ENCODE measurements at places on chromosomes 7 and 10.

DNA sequence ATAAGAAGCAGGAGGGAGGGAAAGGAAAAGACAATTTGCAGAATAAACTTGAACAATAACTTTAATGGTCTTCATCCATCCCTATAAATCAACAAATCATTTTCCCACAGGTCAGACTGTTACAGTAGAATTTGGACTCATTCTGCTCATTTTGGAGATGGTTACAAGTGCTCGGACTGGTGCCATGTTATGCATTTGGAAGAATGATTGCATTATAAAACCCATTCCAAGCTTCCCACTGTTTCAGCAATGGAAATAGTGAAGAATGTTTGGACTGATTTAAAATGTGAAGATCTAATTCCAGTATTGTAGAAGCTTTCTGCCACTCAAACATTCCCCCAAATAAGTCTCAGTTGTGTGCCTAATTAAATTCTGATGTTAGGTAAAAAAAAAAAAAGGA lies 99.7 kb upstream of the ZEB1 start:
- DNase-seq = no peak

DNA sequence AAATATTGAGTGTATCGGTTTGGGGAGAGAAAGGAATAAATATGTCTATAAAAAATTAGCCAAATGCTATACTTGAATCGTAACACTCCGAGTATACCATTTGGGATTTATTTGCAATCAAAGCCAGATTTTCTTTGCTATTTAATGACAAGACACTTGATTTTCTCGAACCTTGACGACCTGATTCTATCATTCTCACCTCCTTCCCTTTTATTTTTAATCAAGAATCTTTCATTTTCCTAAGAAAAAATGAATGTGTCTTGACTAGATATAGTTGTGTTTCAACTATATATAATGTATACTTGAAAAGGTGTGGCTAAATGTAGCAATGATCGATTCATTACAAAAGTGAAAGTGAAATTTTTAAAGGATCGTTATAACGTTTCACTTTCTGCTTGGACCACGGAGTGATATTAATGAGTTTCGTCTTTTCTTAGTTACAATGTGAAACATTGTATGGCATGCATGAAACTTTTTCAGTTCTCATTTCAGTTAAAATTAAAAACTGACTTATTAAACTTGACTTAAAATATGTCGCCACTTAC lies 562 bp downstream of the NUB1 start:
- DNase-seq = no peak

- no peak for DNase-seq
Observed at GRCh38 chr10:73992899-73993788, 4.8 kb upstream of the VCL start.

- no peak for DNase-seq
Observed at GRCh38 chr10:23742807-23743206, 303.9 kb downstream of the OTUD1 start.

- DNase-seq = no peak
Observed at GRCh38 chr10:20334559-20334958, 518.3 kb downstream of the PLXDC2 start.

DNA sequence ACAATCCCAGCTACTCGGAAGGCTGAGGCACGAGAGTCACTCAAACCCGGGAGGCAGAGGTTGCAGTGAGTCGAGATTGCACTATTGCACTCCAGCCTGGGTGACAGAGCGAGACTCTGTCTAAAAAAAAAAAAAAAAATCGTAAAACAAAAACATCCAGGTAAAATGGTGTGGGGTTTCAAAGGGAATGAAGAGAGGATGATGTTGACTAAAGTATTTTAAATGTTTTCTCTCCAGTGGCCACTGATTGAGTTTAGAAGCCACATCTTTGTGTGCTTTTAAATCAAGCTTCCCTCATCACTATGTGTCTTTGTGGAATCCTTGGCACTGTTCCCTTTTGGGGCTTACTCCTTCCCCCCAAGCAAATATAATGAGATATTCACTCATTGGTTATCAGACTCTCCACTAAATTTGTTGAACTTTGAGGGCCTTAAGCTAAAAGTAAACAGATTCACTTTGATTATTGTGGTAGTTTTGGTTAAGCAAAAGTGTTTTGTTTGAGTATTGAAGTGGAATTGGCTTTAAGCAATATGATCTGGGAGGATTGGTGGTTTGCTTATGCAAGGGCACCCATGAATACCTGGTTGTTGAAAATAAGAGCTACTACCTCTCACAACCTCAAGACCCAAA lies 162.9 kb downstream of the CDK14 start:
- no peak for DNase-seq

- peak; percentile 45 for DNase-seq
Observed at GRCh38 chr7:102390697-102391484, 5.3 kb upstream of the PRKRIP1 start.

GRCh38 chr10:86286236-86287109 lies 80.1 kb downstream of the GRID1 start:
- DNase-seq = no peak

GRCh38 chr10:3548702-3549101 lies 236.3 kb downstream of the KLF6 start:
- DNase-seq = no peak

- no peak for DNase-seq
Observed at GRCh38 chr7:51244885-51245284, 71.7 kb downstream of the COBL start.

- DNase-seq = no peak
Observed at GRCh38 chr7:64959072-64959747, 31.6 kb downstream of the ZNF117 start.

GRCh38 chr10:129194181-129194870 lies 272.7 kb upstream of the MGMT start:
- no peak for DNase-seq

DNA sequence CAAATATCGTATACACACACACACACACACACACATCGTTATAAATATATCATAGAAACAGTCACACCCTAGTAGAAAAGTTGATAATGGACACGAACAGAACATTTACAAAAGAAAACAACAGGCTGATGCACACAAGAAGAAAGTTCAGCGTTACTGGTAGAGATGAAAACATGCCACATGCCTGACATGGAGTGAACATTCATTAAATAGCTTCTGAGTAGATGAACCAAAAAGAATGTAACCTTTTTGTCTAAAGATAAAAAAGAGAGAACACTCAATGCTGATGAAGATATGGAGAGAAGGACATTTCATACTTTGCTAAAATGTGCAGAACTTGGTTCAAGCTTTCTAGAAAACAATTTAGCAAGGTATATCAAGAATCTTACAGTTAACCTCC lies 173.4 kb upstream of the KLF14 start:
- no peak for DNase-seq

DNA sequence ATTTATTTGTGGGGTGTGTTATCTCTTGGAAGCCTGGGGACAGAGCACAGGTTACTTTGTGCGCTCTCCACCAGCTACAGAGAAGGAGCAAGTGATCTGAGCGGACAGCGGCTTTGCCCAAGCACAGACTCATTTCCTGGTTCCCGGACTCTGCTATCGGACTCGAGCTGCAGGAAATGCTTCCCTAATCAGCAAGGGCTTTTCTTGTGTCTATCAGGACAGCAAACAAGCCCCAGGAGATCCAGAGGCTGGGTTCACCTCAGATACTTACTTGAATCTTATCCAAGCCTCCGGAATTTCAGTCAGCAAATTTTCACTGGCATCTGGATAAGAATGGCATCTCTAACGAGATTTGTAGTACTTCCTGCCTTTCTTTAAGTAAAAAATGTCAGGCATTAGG lies 27.8 kb downstream of the MRC1 start:
- no peak for DNase-seq

GRCh38 chr10:17423632-17424186 lies 30.7 kb downstream of the ST8SIA6 start:
- no peak for DNase-seq

- DNase-seq = no peak
Observed at GRCh38 chr10:3406556-3406955, 234.0 kb upstream of the PITRM1 start.

- no peak for DNase-seq
Observed at GRCh38 chr10:123642293-123642692, 23.9 kb upstream of the GPR26 start.

DNA sequence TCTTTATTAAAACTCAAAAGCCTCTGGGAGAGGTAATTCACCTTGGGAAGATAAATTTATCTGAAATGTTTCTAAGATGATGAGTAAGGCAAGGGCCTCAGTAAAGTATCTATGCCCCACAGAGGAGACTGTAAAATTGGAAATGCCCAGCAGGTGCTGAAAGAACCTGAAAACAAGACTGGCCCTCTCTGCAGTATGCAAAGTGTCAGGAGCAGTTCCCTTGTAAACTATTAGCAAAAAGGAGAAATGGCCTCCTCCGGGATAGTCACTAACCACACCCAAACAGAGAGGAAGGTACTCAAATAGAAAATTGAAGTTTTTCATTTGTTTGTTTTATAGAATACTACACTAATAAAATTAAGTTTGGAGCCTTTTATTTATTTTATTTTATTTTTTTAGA lies 81.2 kb downstream of the FZD1 start:
- DNase-seq = no peak

- DNase-seq = no peak
Observed at GRCh38 chr10:50421026-50421719, 169.9 kb upstream of the ASAH2 start.

- peak; percentile 98 for DNase-seq
Observed at GRCh38 chr10:114173921-114174694, at the start of gene CCDC186. Gene CCDC186, minus strand, starts transcription at chr10:114174203. Its CDS starts 10,935 bp downstream, at chr10:114163268.

- DNase-seq = peak; percentile 36
Observed at GRCh38 chr10:135601-136464, 578 bp downstream of the ZMYND11 start.

- DNase-seq = no peak
Observed at GRCh38 chr10:47404446-47404845, 20.4 kb upstream of the ZNF488 start.

- no peak for DNase-seq
Observed at GRCh38 chr7:31107106-31108090, 55.3 kb downstream of the ADCYAP1R1 start.

- no peak for DNase-seq
Observed at GRCh38 chr7:146090023-146090645, 26.5 kb upstream of the CNTNAP2 start.

- no peak for DNase-seq
Observed at GRCh38 chr10:110395350-110396283, 90.9 kb upstream of the SMNDC1 start.

GRCh38 chr7:22860784-22861482 lies 38.3 kb upstream of the TOMM7 start:
- DNase-seq = no peak

GRCh38 chr7:36045830-36046341 lies 107.2 kb upstream of the EEPD1 start:
- DNase-seq = no peak

DNA sequence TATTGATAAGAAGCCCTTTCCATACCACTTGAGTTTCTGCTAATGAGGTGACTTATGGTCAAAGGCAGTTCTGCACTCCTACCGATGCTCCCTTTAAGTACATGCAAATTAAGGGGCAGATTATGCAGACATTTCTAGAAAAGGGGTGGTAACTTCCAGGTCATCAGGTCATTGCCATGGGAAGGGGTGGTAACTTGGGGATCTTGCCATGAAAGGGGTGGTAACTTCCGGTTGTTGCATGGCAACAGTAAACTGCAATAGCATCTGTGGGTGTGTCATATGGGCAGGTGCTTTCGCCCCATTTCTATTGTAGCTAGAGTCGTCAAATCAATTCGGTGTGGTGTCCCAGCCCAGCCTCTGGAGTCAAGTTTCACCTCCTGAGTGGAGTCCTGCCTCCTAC lies 150.9 kb downstream of the UBE2H start:
- no peak for DNase-seq

DNA sequence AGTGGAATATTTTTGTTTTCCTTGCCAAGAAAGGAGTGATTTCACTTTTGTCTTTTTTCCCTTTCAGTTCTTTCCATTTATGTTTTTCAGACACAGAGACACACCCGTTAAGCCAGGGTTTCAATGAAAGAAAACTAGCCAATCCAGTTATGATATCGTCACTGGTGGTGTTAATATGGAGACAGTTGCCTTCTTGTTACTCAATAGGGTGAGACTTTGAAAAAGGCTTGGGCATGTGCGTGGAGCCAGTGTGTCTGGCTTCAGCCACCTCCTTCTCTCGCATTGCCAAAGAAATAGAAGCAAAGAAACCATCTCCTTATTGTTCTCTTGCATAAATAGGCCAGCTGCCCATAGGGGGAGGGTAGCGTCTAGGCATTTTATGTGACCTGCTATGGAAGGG lies 84.1 kb upstream of the DLX6 start:
- no peak for DNase-seq

- no peak for DNase-seq
Observed at GRCh38 chr7:103735377-103735776, 254.1 kb downstream of the RELN start.

DNA sequence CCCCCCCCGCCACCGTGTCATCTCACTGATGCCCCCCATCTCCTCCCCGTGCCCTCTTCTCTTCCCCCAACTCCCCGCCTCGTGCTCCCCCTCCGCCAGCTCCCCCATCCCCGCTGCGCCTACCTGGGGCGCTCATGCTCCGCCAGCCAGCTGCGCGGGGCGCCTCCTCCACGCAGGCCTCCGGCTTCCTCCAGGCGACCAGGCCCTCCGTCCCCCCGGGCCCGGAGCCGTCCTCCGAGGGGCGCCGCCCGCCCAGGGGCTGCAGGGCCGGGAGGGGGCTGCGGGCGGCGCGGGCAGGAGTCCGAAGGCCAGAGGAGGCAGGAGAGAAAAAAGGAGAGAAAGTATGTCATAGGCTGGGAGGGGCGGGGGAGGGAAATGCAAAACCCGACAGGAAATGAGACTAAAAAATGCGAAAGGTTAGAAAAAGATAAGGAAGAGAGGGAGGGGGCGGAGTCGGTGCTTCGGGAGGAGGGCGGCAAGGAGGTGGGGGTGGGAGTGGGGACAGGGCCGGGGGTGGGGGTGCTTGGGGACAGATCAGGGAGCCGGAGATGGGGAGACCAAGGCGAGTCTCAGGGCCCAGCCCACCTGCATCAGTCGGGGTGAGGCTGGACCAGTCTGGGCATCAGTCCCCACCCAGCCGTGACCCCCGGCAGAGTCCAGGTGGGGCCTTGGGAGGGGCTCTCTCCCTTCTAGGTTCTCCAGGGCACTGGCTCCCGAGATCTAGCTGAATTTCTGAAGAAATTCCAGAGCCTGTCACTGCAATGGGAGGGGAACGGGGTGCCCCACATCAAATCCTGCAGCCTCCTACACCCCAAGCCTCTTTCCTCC lies at the start of gene CARD11:
Gene CARD11, minus strand, starts transcription at position 324 of the 828 bp plus-strand sequence. CDS start 85,361 bp downstream, outside the sequence.
- DNase-seq = no peak

DNA sequence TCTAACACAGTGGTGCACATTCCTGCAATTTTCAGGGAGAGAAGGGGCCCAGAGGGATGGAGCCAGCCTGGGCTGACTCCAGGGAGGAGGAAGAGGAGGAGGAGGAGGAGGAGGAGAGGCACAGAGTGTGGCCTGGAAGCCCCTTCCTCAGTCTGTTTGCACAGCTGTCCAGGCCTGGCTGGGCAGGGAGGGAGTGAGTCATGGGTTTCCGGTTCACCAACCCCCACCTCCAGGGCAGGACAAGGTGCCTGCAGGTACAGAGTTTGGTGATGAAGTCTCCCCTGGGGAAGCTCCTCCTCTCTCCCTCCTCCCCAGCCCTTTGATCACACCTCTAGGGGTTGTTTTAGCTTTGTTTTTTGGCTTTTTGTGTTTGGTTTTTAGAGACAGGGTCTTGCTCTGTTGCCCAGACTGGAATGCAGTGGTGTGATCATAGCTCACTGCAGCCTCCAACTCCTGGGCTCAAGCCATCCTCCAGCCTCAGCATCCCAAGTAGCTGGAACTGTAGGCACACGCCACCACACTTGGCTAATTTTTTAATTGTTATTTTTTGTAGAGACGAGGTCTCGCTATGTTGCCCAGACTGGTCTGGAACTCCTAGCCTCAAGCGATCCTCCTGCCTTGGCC lies 77.5 kb upstream of the CUX1 start:
- no peak for DNase-seq

Measured in stimulated activated CD8-positive, alpha-beta memory T cell treated with anti-CD3 and anti-CD28 coated beads, Interleukin-2, amount 100 ng/mL, for 1 hour (primary cell).